ENCODE measurements at places on chromosomes 12 and 14. TPM values are rescaled to one million over a fixed set of nuclear protein-coding genes. Genes with fewer than 3 reads are reported as not detected.

Gene FOXN4
- not detected for total RNA-seq

Gene TPPP2
- not detected for total RNA-seq

Gene DUSP16
- 15.9 TPM for total RNA-seq

Gene RNASE3
- total RNA-seq = 0.80 TPM

Gene SLC25A21
- not detected for total RNA-seq

Gene DNAI7
- total RNA-seq = not detected

Gene OR6C2
- not detected for total RNA-seq

Gene PIP4P1
- total RNA-seq = 28.0 TPM

Gene MYO1H
- total RNA-seq = 0.10 TPM

Gene CLEC4E
- total RNA-seq = 11.3 TPM

Gene PTGES3
- total RNA-seq = 130 TPM

Gene HCAR1
- 6.1 TPM for total RNA-seq

Gene PTGR2
- 7.3 TPM for total RNA-seq

Gene FKBP3
- 36.6 TPM for total RNA-seq

Gene PLEKHG3
- total RNA-seq = 35.6 TPM

Gene CCND2
- 93.0 TPM for total RNA-seq

Gene CEP128
- 15.6 TPM for total RNA-seq

Gene TMTC1
- 107 TPM for total RNA-seq

Gene DPPA3
- not detected for total RNA-seq

Gene KCNH5
- total RNA-seq = not detected

Gene DAO
- not detected for total RNA-seq

Gene MAP1LC3B2
- total RNA-seq = 1.1 TPM

Gene CCDC38
- not detected for total RNA-seq

Gene PRH2
- not detected for total RNA-seq

Gene DIO3
- total RNA-seq = 6.4 TPM

Gene CALCOCO1
- total RNA-seq = 165 TPM

Gene RPL6
- total RNA-seq = 982 TPM

Gene KRT72
- not detected for total RNA-seq

Gene B4GALNT3
- 0.61 TPM for total RNA-seq

Gene RNFT2
- total RNA-seq = 2.1 TPM

Gene SSPN
- total RNA-seq = 21.1 TPM

Gene KERA
- not detected for total RNA-seq

Gene SIX4
- 1.9 TPM for total RNA-seq

Gene TRHDE
- 14.5 TPM for total RNA-seq

Gene LGR5
- 0.22 TPM for total RNA-seq

Gene SOX5
- total RNA-seq = 31.0 TPM

Gene FAM181A
- not detected for total RNA-seq

Gene TSPAN8
- 1.8 TPM for total RNA-seq

Gene RNASE2
- total RNA-seq = 8.7 TPM

Gene CD9
- total RNA-seq = 57.7 TPM

Gene DENND5B
- 15.4 TPM for total RNA-seq

Gene TMEM119
- total RNA-seq = 13.0 TPM

Gene ANKRD52
- total RNA-seq = 46.8 TPM

Gene RASAL1
- not detected for total RNA-seq

Gene CABP1
- total RNA-seq = 5.5 TPM

Gene CRIP2
- 82.8 TPM for total RNA-seq

Data from mesenteric fat pad (tissue), 1 donor.